ENCODE measurements at places on chromosomes 1 and 21.

- no peak for DNase-seq
These were observed 72.9 kb downstream of the AGPAT3 start for GRCh38 chr21:43937891-43938309.

- DNase-seq, result peak; percentile 84
These were observed at the start of gene RC3H1 for GRCh38 chr1:174022080-174022975. TSS of gene RC3H1 (minus strand) at chr1:174022357. CDS start at chr1:173992985, 29,372 bp downstream.

- no peak for DNase-seq
These were observed 35.5 kb downstream of the USH2A start for GRCh38 chr1:216387782-216388181.

DNA sequence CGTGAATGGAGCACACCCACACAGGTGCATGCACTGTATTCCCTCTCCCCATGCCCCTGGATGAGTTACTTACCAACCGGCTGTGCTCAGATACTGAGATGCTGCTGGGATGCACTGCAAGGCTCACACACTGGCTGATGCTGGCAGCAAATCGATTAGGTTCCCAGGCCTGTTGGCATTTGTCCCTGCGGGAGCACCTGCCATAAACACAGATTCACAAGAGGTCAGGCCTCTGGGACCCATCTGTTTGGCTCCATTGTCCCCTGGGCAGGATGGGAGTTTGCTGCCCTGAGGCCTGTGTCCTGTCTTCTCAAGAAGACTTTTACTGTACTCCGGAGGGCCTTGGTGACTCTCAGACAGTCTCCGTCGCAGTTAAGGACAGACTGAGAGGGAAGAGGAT lies 145.4 kb downstream of the PLXNA2 start:
- no peak for DNase-seq

DNA sequence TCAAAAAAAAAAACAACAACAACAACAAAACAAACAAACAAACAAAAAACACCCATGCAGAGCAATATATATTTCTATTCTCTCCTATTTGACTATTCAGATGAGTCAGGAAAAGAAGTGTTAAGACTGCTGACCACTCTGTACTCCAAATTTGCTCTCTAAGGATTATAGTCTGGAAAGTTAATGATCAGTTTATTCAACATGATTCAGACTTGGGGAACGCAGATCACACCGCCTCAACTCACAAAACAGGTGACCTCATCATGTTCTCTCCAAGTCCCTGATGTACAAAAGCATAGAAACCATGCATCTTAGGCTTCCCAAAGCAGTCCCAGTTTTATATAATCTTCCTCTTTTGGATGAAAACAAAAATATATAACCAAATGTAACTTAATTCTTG lies 51.9 kb upstream of the PRRC2C start:
- DNase-seq, result no peak

DNA sequence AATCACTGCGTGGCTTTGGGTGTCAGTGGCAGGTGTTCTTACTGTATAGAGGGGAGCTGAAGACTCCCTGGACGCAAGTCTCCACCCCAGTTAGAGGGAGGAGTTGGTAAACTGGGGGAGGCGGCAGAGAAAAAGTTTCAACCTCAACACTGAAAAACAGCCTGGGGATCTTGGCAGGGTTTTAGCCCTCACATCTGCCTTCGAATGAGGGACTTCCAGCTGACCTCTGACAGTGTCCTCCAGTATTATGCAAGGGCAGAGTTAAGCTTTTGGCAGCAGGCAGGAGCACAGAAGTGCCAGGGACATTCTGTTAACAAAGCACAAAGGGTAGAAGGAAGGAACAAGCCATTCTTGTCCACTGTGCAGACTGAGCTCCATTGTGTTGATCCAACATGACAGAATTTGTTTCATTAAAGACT lies 41.2 kb upstream of the RAB4A start:
- no peak for DNase-seq

GRCh38 chr1:153881751-153882150 lies 41.0 kb downstream of the GATAD2B start:
- DNase-seq, result no peak

DNA sequence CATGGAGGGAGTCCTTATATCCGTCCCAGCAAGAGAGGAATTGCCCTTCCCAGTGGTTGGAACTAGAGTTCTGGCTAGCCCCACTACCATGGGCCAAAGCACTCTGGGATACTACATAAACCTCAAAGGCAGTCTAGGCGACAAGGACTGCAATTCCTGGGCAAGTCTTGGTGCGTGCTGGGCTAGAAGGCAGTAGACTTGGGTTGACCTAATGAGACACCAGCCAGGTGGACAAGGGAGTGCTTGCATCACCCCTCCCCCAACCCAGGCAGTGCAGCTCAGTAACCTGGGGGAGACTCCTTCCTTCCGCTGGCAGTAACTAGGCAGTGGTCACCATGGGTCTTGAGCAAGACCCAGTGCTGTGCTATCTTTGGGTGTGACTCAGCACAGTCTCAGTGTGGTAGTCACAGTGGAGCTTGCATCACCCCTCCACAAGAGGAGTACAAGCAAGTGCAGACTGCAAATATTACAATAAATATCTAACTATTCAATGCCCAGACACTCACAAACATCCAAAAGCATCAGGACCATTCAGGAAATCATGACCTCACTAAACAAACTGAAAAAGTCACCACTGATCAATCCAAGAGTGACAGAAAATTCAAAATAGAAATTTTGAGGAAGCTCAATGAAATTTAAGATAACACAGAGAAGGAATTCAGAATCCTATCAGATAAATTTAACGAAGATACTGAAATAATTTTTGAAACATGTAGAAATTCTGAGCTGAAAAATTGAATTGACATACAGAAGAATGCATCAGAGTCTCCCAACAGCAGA lies 84.7 kb upstream of the LYPLAL1 start:
- no peak for DNase-seq

DNA sequence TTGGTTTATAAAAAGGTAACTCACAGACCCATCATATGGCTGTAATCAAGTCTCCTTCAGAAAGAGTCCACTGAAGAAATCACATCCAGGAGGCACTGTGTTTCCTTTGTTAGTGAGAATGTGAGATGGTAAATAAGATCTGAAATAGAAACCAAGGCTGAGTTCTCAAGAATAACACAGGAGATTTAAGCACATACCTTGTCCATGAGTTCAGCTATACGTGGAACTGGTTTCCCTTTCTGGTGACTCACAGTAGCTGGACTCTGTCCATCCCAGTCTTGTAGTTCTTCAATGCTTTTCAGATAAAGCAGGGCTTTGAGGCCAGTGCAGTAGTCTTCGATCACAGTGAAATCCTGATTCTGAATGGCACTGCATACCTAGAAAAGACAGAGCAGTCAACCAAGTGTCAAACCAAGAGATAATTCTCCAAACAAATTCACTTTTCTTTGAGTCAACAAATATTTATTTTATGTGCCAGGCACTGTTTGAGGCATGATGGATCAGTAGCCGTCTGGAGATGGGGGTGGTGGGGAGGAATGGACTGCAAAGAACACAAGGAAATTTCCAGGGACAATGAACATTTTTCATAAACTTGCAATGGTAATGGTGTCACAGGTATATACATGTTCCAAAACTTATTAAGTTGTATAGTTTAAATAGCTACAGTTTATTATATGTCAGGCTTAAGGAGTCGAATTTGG lies 471.4 kb downstream of the PTBP2 start:
- no peak for DNase-seq

GRCh38 chr1:217425422-217425821 lies 205.5 kb downstream of the GPATCH2 start:
- DNase-seq, result no peak

DNA sequence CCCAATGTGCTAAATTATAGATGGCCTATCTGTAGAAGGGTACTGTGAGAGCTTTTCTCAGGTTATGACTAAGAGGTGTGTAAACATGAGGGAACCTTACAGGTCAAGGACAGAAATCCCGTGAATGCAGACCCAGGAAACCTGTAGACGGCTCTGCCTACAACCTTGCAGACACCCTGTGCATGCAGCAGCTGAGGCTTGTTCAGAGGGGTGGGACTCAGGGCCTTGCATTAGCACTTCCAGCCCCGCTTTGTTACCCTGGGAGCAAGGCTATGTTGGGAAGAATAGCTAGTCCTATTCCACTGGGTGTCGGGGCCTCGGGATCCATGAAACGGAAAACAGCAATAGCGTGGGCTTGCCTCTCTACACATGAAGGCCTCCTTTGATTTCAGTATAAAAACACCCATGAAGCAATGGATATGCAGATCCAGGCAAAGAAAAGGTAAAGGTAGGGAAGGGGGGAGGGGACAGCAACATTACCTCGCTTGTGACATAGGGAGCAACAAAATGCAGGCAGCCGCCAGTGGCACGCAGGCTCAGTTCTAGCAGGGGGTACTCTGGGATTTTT lies 9.5 kb upstream of the NDUFS5 start:
- DNase-seq, result no peak

DNA sequence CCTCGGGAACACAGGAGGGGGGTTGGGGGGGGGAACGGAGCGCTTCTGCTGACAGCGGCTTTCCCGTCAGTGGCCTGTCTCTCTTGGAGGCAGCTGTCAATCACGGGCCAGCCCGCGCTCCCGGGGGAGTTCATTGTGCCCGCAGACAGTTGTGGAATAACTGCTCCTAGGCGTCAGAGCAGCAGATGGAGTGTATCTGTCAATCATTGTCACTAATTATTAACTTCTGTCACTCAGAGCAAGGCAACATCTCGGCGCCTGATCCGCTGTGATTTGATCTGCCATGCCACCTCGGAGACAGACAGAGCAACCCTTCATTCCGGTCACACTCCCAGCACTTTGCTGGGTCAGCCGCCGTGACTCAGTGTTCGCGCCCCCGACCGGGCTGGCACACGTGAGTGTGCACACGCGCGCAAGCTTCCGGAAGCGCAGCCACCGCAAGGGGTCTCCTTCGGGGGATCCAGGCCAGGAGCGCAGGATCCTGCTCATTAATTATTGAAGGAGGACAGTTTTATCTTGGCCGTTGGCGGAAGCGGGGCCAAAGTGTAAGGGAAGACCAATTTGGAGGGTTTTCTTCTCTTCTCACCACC lies 75.8 kb downstream of the RRAGC start:
- DNase-seq, result no peak

GRCh38 chr1:67148516-67149178 lies 13.9 kb upstream of the C1orf141 start:
- no peak for DNase-seq

DNA sequence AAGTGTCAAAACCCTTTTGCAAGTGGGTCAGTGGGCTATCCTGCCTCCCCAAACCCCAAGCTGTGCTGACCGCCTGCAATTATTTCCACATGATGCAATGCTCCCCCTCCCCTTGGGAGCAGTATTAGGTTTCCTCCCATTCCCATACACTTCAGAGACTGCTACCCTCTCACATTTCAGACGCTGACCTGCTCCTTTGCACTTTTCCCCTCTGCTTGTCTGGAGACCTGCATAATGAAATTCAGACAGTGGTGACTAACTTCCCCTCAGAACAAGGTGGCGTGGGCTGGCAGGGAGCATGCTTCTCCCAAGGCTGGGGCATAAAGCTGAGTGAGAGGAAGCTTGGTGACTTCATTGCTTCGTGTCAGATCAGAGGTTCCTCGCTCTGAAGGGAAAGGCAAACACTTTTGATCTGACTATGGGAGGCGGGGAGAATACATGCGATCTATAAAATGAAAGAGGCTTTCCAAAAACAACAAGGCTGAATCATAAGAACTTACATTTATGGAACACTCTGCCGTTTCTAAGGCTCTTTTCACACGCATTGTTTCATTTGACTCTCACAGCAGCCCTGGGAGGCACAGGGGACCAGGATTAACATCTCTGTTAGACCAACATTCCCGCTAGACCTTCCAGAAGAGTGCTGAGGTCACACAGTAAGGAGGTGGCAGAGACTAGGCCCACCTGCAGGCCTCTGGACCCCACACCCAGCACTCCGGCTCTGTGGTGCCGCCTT lies 27.5 kb upstream of the ROR1 start:
- no peak for DNase-seq

DNA sequence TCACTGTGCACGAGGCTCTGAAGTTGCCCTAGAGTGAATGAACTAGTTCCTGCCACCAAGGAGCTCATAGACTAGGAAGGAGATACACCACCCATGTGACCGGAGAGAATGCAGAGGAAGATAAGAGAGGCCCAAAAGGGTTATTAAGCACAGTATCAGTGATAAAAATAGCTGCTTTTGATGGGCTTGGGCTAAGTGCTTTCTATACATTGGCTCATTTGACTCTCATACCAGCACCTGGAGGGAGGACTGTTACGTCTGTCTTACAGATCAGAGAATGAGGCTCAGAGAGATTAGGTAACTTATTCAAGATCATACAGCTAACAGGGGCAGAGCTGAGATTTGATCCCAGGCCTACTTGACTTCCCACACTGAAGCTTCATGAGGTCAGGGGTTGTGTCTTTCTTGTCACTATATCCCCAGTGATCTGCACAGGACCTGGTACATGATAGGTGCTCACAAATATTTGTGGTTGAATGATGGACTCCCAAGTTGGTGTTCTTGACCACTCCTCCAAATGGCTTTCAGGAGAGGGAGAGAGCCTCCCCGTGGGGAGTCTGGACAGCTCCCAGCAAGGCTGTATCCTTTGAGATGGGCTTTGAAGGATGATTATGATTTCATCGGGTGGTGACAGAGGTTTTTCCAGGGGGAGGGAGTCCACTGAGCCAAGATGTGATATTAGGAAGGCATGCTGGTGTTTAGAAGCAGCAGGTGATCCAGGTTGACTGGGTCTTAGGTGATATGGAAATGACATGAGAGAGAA lies 14.4 kb downstream of the PPFIA4 start:
- no peak for DNase-seq

- no peak for DNase-seq
These were observed 1006.9 kb upstream of the PRMT6 start for GRCh38 chr1:106049595-106049994.

DNA sequence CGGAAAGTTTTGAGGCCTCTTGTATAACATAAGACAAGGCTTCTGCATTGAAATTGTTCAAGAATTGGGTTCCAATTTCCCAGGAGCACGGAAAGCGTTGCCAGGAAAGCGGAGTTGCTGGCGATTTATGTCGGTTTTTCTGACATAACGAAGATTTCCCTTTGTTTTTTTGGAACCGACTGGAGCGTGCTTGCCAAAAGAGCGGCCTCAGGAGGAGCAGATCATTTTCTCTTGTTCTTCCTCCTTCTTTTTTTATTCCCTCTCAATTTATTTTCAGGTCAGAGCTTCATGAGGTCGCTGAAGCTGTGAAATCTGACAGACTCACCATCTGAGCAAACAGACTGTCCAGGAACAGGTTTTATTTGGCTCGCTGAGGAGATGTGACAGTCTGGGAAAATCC lies 275.5 kb downstream of the CAMTA1 start:
- no peak for DNase-seq

DNA sequence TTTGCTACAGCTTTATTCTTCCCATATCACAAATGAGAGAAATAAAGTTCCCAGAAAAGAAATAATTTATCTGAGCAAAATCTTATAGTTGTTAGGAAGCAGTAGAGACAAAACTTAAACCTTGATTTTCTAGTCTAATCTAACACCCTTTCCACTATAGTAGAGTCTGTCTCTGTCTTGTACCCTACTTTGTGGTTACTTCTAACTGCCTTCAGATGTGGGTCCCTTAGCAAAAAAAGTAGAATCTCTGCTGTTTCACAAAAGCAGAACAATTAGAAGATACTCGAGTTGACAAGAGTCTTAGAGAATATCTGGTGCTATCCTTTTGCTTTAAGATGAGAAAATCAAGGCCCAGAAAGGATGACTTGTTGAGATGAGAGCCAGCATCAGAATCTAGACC lies 48.1 kb upstream of the FGGY start:
- DNase-seq, result no peak

Data from T-helper 2 cell (primary cell).